Non-pigmented ciliary epithelial cell (primary cell): ENCODE measurements at places on chromosomes 11 and 22.

DNA sequence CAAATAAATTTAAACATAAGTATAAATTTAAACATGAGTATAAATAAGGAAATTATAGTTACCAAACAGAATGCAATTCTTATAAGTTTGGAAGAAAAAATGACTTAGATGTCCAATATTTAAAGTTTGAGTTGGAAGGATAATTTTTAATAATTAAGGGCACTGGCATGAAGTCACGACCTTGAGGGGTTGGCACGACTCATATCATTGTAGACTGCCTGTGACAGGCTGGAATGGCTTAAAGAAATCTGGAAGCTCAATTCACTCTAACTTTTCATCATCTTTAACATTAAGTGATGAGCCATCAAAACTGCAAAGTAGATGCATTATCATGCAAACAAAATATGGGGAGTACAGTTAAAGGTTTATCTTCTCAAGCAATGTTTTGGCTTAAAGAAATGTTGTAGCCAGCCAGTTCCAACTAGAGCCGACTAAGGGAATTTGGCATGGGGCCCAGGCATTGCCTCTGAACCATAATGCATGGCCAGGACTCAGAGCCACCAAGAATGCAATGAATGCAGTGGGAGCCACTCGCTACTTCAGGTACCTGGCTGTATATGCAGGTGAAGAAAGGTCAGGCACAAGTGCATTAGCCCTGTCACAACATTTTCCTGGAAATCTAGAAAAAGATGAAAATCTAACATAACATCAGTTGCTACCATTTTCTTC is 33.4 kb downstream of the PGR start:
- no peak for DNase-seq

- DNase-seq: no peak
Measured at GRCh38 chr11:75867778-75868374, 52.9 kb downstream of the UVRAG start.

DNA sequence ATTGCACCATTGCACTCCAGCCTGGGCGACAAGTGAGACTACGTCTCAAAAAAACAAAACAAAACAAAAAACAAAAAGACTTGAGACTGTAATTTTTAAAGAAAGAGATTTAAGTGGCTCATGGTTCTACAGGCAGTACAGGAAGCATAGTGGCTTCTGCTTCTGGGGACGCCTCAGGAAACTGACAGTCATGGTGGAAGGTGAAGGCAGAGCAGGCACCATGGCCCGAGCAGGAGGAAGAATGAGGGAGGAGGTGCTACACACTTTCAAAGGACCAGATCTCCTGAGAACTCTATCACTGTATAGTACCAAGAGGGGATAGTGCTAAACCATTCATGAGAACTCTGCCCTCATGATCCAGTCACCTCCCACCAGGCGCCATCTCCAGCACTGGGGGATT is 52.0 kb downstream of the CBL start:
- DNase-seq: no peak

GRCh38 chr11:106959386-106959785 is 58.9 kb downstream of the GUCY1A2 start:
- DNase-seq: no peak

DNA sequence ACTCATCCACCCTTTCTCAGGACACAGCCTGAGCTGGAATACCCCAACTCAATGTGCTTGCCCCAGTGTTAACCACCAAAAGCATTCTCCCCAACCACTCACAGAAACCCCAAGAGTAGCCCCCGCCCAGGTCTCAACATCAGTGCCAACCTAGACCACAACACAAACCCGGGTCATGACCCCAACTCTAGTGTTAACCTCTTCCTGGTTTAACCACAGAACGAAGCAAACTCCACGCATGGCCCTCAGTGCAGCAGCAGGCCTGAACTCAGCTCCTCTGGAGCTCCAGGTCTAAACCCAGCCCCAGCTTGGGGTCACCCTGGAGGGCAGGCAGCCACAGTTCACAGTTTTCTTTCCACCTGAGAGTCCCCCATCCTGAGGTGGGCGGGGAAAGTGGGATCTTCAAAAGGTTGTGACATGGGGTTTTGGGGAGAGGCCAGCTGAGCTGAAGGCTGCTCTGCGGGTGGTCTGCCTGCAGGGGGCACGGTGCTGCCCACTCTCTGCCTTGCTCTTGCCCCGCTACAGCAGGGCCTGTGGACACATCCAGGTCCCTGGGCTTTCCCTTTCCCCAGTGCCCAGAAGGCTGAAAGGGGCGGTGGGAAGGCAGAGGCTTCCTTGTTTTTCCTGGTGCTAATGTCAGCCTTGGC is 37.9 kb downstream of the NECTIN1 start:
- no peak for DNase-seq
